Upper lobe of left lung (tissue), 6 donors: ENCODE measurements at places on chromosomes 4 and X. TPM values are rescaled to one million over a fixed set of nuclear protein-coding genes. Genes with fewer than 3 reads are reported as not detected.

GRCh38 chr4:19829101-19829500 lies 422.6 kb upstream of the SLIT2 start:
- DNase-seq, result no peak
- no peaks in the 10 kb centered on the region for H3K36me3 ChIP-seq
- no peak overlapping the region for H3K27ac ChIP-seq
- H3K27me3 ChIP-seq, result no peaks in the 10 kb centered on the region
- H3K4me3 ChIP-seq, result no peak overlapping the region
- H3K4me1 ChIP-seq, result no peaks in the 10 kb centered on the region

DNA sequence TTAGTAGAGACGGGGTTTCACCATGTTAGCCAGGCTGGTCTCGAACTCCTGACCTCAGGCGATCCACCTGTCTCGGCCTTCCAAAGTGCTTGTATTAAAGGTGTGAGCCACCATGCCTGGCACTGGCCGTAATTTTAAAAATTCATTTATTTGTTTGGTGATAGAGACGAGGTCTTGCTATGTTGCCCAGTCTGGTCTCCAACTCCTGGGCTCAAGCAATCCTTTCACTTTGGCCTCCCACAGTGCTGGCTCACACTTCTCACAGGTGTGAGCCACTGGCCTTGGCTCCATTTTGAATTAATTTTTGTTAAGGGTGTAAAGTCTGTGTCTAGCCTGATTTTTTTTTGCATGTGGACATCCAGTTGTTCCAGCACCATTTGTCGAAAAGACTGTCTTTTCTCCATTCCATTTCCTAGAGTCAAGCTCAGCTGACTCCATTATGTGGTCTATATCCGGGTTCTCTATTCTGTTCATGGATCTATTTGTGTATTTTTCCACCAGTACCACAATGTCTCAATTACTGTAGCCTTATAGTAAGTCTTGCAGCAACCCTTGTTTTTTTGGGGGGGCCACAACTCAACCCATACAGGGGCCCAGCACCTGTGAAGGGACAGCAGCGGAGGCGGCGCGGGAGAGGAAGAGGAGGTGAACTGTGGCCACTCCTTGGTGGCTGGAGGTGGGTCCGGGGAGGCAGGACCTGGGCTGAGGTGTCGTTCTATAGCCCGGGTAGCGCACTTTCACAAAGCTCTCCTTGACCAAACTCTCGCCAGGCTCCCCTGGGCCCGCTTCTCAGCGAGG lies 1.5 kb upstream of the NSD2 start:
- H3K4me1 ChIP-seq, result peaks cover 20% of the 10 kb centered on the region
- peak; percentile 47 for DNase-seq
- no peaks in the 10 kb centered on the region for H3K36me3 ChIP-seq
- H3K27me3 ChIP-seq, result no peaks in the 10 kb centered on the region
- H3K4me3 ChIP-seq, result peak overlapping the region; percentile 91

GRCh38 chr4:139754938-139755337 lies 89.3 kb downstream of the MGST2 start:
- no peaks in the 10 kb centered on the region for H3K36me3 ChIP-seq
- H3K27me3 ChIP-seq, result no peaks in the 10 kb centered on the region
- no peak for DNase-seq
- H3K4me1 ChIP-seq, result no peaks in the 10 kb centered on the region
- no peak overlapping the region for H3K27ac ChIP-seq

ERCC6L gene
- 0.14 TPM for total RNA-seq
